ENCODE measurements at places on chromosomes 12 and 14.

GRCh38 chr12:81626406-81626805, 132.7 kb downstream of the PPFIA2 start:
- DNase-seq: no peak

- DNase-seq: peak; percentile 67
These were observed 8.0 kb upstream of the ACTR10 start for GRCh38 chr14:58191763-58192601.

GRCh38 chr12:64088431-64089349, 133.4 kb downstream of the KICS2 start:
- peak; percentile 78 for DNase-seq

- DNase-seq: no peak
These were observed 143.7 kb upstream of the DIO2 start for GRCh38 chr14:80354860-80355581.

- DNase-seq: no peak
These were observed 95.9 kb downstream of the TSPAN9 start for GRCh38 chr12:3173008-3173553.

- peak; percentile 52 for DNase-seq
These were observed at the start of gene KDM2B for GRCh38 chr12:121580959-121581685. TSS of gene KDM2B (minus strand) at chr12:121581023. CDS start at chr12:121580911, 112 bp downstream.

DNA sequence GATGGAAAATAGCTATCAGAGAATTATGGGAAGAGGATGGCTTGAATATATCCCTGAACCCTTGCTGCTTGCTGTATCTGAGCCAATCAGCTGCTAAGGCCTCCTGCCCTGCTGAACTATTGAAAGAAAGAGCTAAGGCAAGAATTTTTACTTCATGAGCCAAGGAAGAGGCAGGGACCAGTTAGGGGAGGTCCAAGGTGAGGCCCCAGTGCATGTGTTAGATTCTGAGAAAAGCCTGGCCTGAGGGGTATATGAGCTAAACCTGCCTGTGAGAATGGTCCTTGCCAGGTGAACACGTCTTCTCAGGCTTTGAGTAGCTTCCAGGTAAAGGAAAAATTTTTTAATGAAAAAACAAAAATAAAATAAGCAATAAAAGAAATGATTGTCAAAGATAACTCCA, 218.0 kb downstream of the SYT1 start:
- peak; percentile 32 for DNase-seq

GRCh38 chr12:8687846-8688601, 9.8 kb upstream of the RIMKLB start:
- peak; percentile 68 for DNase-seq

- DNase-seq: no peak
These were observed 120.7 kb upstream of the C14orf180 start for GRCh38 chr14:104458845-104459244.

GRCh38 chr12:106106061-106106566, 32.6 kb downstream of the NUAK1 start:
- DNase-seq: no peak

Data from DMS53 (cell line).